AG08395 (cell line): ENCODE measurements at places on chromosomes 6 and 20.

- no peak for DNase-seq
Measured at GRCh38 chr6:49151461-49151860, 311.6 kb downstream of the MMUT start.

GRCh38 chr6:149899926-149900619, 2.2 kb upstream of the RAET1E start:
- DNase-seq, result no peak

- no peak for DNase-seq
Measured at GRCh38 chr20:17538517-17539170, 7.5 kb upstream of the BFSP1 start.

DNA sequence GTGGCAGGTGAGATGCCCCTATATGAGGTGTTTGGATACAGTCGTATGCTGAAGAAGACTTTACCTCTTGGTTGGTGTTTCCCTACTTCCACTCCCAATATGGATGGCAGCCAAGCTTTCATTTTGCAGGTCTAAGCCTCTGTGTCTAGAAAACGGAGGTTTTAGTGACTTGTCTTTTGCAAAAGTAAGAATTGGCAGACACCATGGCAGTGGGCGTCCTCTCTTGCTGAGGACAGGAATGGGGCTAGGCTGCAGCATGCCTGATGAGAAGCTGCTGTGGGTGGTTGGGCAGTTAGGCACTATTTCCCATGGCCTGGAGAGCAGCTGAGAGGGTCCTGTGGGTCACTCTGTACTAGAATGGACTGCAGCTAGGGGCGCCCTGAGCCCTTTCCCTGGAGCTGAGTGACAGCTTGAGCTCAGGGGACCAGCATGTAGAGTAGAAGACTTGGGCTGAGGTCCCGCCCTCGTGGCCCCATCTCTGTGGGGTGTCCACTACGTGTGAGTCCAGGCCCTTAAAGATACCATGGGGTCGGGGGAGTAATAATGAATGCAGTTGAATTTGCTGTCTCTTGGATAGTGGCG, 127.4 kb downstream of the CDH26 start:
- DNase-seq, result no peak

DNA sequence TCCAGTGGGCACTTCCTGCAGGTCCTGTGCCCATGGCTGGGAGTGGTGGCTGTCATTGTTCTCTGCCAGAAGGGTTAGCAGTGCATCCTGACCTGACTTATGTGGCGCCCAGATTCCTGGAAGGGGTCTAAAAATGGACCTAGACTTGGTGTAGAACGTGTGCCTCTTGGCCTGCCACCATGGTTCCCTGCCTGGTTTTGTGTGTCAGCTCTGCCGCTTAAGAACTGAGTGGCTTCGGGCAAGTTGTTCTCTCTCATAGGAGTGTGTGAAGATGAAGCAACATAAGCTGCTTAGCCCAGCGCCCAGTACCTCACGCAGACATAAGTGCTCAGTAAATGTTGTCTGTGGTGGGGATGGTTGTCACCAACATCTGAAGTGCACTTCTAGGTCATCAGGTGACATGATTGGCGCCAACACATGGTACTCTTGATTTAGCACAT, 52.1 kb downstream of the PTPN1 start:
- DNase-seq, result no peak

- no peak for DNase-seq
Measured at GRCh38 chr20:34703424-34704176, 544 bp upstream of the TP53INP2 start.

GRCh38 chr6:15288856-15289255, 43.0 kb downstream of the JARID2 start:
- no peak for DNase-seq

GRCh38 chr6:142914937-142915697, 29.9 kb downstream of the HIVEP2 start:
- no peak for DNase-seq

GRCh38 chr6:169008641-169009257, 244.9 kb downstream of the THBS2 start:
- no peak for DNase-seq

GRCh38 chr6:119148098-119148824, 69.8 kb upstream of the FAM184A start:
- DNase-seq, result peak; percentile 72

- DNase-seq, result no peak
Measured at GRCh38 chr20:21029341-21029740, 76.8 kb downstream of the LINC00237 start.

DNA sequence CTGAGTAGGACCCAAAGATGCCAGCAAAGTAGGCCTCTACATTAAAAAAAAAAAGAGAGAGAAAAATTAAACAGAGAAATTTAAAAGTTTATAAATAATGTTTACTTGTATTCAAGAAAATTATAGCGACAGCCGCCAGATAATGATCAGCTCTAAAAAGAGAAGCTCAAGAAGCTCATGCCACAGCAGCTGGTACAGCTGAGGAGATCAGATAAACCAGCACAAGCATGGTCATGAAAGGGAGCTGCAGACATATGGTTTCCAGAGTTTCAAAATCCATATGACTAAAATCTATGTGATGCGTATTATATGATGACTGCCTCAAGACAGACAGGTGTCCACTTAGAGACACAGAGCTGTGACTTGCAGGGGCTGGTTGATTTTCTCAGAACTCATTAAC, 13.6 kb upstream of the HLA-C start:
- DNase-seq, result no peak

DNA sequence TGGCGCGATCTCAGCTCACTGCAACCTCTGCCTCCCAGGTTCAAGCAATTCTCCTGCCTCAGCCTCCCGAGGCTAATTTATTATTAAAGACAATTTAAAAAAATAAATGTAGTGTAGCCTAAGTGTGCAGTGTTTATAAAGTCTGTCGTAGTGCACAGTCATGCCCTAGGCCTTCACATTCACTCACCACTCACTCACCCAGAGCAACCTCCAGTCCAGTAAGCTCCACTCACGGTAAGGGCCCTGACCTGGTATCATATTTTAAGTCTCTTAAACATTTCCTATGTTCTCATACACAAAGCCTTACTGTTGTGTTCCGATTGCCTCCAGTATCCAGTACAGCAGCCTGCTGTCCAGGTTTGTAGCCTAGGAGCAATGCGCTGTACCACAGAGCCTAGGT, 168.2 kb upstream of the FOXQ1 start:
- no peak for DNase-seq

DNA sequence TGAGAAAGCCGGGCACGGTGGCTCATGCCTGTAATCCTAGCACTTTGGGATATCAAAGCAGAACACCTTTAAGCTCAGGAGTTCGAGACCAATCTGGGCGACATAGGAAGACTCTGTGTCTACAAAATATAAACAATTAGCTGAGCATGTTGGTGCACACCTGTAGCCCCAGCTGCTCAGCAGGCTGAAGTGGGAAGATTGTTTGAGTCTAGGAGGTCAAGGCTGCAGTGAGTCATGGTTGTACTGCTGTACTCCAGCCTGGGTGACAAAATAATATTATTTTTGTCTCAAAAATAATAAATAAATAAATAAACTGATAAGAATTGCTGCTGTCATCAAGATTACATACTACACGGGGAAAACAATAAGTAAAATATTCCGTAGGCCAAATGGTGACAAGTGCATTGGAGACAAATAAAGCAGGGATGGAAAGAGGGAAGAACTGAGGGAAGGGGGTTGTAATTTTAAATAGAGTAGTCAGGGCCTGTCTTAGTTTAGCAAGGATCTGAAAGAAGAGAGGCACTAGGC, 14.0 kb upstream of the TOP1 start:
- DNase-seq, result no peak
